ENCODE measurements at places on chromosomes 7 and 10.

GRCh38 chr7:97623333-97623732 is 108.6 kb upstream of the TAC1 start:
- no peak for DNase-seq

DNA sequence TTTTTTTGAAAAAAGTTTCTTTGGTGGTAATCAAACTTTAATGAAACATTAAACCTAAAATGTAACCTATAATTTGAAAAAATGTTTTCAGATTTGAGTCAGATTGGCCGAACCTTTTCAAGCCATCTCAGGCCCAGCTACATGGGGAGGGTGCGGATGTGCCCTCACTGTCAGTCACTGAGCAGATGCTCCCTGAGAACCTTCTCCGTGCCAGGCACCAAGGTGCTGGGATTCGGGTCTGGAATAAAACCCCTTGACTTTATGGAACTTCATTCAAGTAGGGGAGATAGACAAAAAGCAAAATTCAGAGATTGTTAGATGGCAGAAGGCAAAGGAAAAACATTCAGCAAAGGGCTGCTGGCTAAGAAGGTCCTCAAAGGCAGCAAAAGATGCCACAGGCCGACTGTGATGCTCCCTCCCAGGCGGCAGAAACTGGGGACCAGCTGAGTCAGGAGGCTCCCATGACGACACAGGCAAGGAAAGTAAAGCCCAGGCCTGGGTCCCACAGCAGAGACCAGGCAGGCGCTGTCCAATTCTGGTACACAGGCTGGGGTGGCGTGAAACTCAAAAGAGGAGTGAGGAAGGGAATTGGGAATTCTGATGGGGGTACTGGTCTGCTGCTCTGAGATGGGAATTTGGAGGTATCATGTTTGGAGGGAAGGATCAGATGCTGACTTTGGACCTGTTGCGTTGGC is 82.2 kb upstream of the DDC start:
- DNase-seq: no peak

- no peak for DNase-seq
Observed at GRCh38 chr10:116565534-116565933, 19.8 kb downstream of the PNLIP start.

GRCh38 chr10:15815242-15815885 is 44.9 kb downstream of the MINDY3 start:
- no peak for DNase-seq

Data from RPMI7951 (cell line).